Adipocyte (in vitro differentiated cells): ENCODE measurements at places on chromosomes 2 and 18.

DNA sequence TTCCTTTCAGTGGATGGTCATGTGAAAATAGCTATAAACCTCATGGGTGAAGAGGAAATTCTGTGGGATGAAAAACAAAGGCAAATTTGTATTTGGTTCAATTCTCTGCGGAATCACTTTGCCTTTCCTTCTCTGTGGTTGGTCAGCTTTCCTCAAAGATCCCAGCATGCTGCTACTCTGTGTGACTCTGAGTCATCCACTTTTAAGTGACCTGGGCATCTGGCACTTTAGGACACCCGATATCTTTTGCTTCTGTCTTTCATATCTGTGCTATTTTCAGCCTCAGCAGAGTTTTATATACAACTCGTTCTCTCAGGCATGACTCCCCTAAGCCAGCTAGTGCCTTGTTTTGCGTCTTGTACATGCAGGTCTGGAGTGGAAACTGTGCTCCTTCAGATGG lies 217.0 kb upstream of the PIEZO2 start:
- peak; percentile 55 for DNase-seq

- no peak for DNase-seq
Measured at GRCh38 chr18:11147371-11147951, 1.9 kb downstream of the PIEZO2 start.

DNA sequence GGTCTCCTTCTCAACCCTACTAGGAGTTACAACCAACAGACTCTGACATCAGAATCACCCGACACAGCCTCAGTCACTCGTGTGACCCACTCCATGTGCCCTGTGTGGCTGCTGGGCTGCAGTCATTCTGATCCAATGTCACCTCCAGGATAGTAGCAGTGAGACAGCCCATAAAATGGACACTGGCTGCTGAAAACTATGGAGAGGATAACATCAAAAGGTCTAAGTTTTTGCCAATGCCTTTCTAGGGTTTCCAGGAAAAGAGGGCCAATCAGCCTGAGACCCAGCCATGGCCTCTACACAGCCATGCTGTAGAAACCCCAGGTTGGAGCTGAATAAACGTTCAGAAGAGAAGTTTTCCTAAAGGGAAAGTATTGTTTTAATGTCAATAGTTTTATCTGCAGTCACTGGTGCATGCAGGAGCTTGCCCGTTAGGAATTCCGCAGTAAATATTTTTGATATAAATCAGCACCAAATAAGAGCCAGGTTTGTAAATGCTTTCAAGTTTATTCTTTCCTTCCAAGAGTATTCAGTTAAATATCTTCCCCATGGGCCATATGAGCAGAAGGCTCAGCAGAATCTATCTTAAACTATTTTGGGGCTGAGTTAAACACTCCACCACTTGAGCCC lies 92.2 kb upstream of the PID1 start:
- DNase-seq = peak; percentile 62

DNA sequence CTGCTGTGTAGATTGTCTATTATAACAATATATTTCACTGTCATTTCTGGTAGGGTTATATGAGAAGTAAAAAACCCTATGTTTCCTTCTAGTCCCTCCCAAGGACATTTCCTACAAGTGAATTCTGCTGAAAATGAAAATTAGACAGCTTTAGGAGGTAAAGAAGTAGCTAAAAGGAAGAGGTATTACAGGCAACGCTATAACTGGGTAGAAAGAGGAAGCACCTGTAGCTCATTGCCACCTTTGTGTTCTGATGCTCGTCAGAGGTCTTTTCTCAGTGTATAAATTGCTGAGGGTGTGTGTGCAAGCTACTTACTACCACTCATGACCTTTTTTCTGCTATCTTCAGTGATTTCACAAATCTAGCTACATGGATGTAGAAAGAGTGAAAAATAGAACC lies 1.4 kb downstream of the DNAJC10 start:
- no peak for DNase-seq

DNA sequence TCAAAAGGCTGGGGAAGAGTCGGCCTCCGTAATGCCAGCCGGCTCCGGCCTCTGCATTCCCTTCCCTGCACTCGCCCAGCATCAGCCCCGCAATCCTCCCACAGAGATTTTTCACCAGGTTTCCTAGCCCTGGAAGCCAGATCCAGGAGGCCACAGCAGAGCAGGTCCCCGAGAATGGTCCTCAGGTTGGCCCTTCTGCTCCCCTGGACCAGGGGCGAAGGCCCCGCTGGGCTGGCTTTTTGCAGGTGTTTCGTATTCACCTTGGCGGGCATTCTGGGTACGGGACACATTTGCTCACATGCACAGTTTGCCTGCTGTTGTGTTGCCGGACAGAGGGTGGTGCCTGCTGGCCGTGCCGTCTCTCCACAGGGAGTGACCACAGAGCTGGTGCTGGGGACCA lies 309.5 kb downstream of the NDUFA10 start:
- no peak for DNase-seq

GRCh38 chr2:9271691-9272090 lies 65.1 kb downstream of the ASAP2 start:
- DNase-seq = no peak

- no peak for DNase-seq
Measured at GRCh38 chr2:95353055-95353575, 49.4 kb upstream of the FAHD2A start.

DNA sequence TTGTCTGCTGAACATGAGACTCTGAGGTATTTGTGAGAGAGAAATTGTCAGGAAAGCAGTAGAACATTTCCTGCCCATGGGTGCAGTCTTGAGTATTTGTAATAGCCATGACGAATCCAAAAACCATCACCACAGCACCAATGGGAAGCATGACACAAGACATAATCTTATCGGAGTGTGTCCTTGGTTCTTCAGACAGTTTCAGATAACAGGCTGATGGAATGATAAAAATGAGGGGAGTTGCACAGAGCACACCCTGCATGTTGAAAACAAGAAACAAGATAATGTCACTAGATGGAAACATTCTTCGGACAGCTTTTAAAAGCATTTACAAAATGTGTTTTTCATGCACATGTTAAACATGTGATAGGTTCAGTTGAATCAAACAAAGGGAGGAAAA lies 56.9 kb downstream of the SLC38A11 start:
- peak; percentile 75 for DNase-seq

- DNase-seq = no peak
Measured at GRCh38 chr2:52312486-52312885, 1280.6 kb upstream of the NRXN1 start.

GRCh38 chr2:67625690-67626475 lies 228.8 kb downstream of the ETAA1 start:
- peak; percentile 56 for DNase-seq

- no peak for DNase-seq
Measured at GRCh38 chr2:227038550-227039189, 125.3 kb downstream of the COL4A4 start.

- no peak for DNase-seq
Measured at GRCh38 chr2:128640845-128641360, 322.2 kb upstream of the HS6ST1 start.

GRCh38 chr2:168698969-168699368 lies 103.5 kb upstream of the NOSTRIN start:
- DNase-seq = no peak

- no peak for DNase-seq
Measured at GRCh38 chr18:25813110-25813509, 277.3 kb downstream of the SS18 start.

- peak; percentile 46 for DNase-seq
Measured at GRCh38 chr2:164719996-164720941, 99.0 kb upstream of the GRB14 start.

DNA sequence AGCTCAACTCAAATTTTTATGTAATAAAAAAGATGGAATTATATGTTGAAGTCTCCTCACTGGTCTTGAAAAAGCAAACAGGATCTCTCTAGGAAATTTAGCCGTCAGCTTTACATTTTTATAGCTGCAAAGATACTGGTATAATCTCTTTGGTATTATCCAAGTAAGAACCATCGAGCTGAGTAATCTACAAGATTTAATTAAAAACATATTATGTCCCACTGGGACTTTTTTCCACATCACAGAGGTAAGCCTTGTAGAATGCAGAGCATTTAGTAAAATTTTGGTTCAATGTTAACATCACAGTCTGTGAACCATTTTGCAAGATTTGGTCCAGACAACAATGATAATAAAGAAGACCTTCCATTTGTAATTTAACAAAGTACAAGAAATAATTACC lies 162.6 kb upstream of the SLC39A10 start:
- peak; percentile 71 for DNase-seq

- DNase-seq = peak; percentile 84
Measured at GRCh38 chr2:188811522-188811921, 162.7 kb upstream of the COL3A1 start.

DNA sequence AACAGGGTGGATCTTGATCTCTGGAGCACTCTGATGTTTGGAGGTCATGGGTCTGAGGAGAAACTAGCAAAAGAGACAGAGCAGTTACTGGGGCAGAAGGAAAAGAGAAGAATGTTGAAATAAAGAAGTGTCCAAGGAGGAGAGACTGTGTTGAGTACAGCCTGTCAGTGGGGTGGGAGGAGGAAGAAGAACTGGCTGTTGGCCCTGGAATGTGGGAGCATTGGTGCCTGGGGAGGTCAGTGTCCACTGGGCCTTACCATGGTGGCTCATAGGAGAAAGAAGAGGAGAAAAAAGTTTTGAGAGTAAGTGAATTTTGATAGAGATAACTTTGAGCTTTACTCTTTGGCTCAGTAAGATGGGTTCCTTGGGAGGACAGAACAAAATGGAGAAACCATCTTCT lies 499.0 kb downstream of the TXNL1 start:
- no peak for DNase-seq
